Activated T-helper 17 cell treated with anti-CD3 and anti-CD28 coated beads, Interleukin-2, amount 50 U/mL, for 72 hours (primary cell): ENCODE measurements at places on chromosomes 12 and 14. TPM values are rescaled to one million over a fixed set of nuclear protein-coding genes. Genes with fewer than 3 reads are reported as not detected.
A peak's percentile ranks its signal among the peaks of the same experiment; 100 is the strongest.

DNA sequence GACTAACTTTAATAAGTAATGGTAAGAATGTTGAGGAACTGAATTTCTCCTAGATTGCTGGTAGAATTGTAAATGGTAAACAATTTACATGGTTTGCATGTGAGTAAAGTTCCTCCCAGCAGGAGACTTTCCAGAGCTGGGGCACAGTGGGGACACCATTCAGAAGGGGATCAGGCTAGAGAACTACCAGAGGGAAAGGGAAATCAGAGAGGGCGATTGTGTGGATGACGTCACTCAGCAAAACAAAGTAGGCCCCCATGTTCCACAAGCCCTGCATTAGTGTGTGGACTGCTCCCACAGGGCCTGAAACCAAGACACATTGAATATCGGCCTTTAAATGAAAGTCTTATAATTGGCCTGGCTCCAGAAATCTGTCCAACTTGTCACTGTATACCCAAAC is 9.5 kb downstream of the RNASE11 start:
- ATAC-seq, result no peak

DNA sequence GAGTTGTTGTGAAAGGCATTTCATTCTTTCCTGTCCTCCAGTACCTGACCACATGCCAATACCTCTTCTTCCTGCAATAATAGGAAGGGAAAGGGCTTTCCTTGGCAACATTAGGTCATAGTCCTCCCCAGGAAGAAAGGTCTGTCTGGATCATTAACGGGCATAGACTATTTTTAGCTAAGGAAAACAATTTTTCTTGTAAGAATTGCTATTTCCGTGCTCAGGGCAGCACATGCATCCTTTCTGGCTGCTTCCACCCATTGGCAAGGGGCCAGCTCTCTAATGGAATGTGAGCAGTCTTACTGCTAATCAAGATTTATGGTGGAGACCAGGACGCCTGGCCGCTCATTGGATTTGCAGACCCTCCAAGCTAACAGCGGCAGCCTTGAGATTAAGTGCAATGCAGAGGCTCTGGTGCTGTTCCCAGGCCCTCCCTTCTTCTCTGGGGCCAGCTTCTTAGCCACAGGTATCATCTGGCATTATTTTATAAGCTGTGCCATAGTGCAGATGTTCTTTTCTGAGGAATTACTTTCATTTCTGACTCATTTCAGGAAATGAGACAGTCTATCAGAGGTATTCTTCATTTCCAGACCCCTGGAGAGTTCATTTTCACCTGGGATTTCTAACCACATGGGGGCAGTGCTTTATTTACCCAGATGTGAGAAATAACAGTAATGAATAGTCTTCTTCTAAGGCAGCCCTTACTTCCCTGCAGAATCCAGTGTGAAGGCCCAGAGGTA is 52.9 kb downstream of the ANO6 start:
- ATAC-seq, result peak; percentile 18

GRCh38 chr14:101186992-101187815 is 283.7 kb upstream of the RTL1 start:
- ATAC-seq, result no peak

DNA sequence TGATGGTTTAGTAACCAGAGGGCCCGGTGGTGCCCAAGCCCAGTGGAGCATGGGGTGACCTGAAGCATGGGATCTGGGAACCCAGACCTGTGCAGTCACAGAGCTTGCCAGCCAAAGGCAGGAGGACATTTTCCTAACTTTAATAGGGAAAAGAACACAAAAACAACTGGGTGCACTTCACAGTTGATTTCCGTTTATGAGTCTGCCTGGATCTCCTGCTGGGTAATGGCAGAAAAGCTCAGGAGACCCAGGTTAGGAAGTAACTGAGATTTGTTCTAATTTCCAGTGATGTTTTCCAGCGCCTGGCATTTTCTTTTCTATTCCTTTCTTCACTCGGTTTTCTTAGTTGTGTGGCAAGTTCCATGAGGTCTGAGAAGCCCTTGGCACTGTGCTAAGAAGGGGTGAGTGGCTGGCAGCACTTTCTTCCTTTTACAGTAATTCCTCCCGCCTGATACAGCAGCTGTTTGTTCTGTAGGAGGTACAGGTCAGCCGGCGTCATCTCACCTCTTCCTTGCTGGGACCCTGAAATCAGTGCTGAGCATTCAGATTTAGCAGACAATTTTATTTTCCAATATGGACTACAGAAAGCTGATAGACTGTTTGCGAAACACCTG is 5.1 kb downstream of the CACNA1C start:
- ATAC-seq, result no peak

DNA sequence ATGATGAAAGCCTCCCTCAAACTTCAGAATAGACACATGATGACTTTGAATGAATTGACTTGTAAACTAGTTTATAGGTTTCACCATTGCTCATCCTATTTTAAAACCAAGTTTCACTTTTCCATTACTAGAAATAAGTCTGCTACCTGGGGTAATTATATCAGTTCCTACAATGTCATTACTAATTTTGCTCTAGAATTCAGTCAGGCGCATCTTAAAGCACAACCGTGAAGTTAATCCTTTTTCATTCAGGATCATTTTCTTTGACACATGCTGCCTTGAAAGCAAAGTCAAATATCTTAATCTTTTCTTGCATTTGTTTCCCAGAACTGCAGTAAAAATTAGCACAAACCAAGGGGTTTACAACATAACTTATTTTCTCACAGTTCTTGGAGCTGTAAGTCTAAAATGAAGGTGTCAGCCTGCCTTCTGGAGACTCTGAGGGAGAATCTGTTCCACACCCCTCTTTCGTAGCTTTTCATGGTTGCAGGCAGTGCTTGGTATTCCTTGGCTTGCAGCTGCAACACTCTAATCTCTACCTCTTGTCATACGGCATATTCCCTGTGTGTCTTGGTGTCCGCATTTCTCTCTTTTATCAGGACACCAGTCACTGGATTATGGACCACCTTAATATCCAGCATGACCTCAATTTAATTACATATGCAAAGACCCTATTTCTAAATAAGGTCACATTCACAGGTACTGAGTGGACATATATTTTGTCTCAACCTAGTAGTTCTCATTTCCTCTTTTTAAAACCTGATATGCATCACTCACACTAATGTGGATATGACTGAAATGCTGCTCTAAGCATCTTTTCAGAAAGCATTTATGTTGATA is 114.3 kb upstream of the PDZRN4 start:
- no peak for ATAC-seq

- ATAC-seq, result no peak
These were observed 101.0 kb upstream of the FLRT2 start for GRCh38 chr14:85428926-85429325.

GRCh38 chr12:91958816-91959215 is 186.8 kb downstream of the BTG1 start:
- ATAC-seq, result no peak

- no peak for ATAC-seq
These were observed 41.9 kb upstream of the POC1B start for GRCh38 chr12:89567691-89568239.

CMAS gene
- total RNA-seq, result 57.7 TPM

ETFBKMT gene
- total RNA-seq, result 1.2 TPM
